ENCODE measurements at places on chromosomes 5 and 9.

- DNase-seq: no peak
Observed at GRCh38 chr5:93422652-93423280, 158.3 kb downstream of the NR2F1-AS1 start.

- no peak for DNase-seq
Observed at GRCh38 chr5:158268286-158268685, 409.3 kb upstream of the CLINT1 start.

DNA sequence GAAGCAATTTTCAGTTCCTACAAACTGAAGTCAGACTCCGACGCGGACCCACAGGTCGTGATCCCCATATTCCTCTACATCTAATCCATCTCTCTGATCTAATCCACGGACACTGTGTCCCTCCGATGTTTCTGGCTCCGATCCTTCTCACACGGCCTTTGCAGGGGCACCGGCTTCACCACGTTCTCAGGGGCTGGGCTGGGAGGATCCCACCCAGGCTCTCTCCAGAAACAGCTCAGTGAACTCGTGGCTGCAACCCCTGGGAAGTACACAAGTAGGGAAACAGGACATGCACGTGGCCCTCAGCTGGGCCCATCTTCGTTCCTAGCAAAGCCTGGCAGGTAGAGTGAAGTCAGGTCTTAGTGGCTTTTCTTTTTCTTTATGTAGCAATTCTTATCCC, 49.1 kb upstream of the OLFM1 start:
- no peak for DNase-seq

- no peak for DNase-seq
Observed at GRCh38 chr9:127999461-127999860, 18.7 kb upstream of the EEIG1 start.
